ENCODE measurements at places on chromosomes 2 and 18.

DNA sequence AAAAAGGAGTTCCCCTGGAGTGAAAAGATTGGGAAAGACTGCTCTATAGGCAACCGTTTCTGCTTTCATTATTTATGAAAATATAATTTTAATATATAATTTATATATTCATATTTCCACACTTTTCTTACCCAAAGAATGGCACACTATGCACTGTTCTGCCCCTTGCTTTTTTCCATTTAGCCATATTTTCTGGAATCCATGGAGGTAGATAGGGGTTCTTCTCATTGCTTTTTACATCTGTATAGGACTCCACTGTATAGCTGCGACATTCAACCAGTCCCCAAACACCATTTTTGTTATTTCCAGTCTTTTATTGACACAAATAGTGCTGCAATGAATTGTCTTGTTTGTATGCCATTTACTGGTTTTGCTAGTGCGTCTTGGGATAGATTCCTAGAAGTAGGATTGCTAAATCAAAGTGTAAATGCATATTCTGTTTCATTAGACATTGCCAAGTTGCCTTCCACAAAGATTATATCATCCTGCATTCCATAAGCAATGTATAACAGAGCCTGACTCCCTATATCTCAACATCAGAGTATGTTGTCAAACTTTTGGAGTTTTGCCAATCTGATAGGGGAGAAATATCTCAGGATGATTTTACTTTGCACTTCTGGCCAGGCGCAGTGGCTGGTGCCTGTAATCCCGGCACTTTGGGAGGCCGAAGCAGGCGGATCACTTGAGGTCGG, 26.6 kb upstream of the TCF7L1 start:
- DNase-seq = no peak

GRCh38 chr18:37289423-37289822, 276.2 kb downstream of the CELF4 start:
- no peak for DNase-seq

GRCh38 chr2:231573096-231573495, 19.6 kb upstream of the TEX44 start:
- no peak for DNase-seq

DNA sequence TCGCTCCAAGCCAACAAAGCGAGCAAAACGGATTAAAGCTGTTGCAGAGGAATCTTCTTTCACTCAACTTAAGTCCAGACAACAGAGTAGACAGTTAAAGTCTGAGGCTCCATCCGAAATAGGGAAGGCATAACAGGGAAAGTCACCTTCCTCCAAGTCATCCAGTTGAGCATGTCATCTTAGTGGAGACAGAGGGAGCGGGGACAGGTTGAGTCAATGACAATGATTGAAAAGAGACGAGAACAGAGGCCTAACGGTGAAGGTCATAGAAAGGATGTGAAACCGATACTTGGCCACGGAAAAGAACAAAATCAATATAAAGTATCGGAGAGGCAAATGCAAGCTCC, 455 bp downstream of the C18orf32 start:
- no peak for DNase-seq

DNA sequence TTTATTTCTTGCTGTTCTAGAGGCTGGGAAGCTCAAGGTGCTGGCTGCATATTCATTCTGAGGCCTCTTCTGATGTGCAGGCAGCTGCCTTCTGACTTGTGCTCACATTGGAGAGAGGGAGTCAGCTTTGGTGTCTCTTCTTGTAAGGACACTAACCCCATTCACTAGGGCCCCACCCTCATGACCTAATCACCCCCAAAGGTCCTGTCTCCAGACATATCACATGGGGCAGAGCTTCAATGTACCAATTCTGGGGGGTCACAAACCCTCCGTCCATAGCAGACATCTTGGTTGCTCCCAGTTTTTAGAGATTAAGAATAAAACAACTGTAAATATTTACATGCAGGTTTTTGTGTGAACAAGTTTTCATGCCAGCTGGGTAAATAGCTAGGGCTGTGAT, 109.1 kb downstream of the RTP5 start:
- no peak for DNase-seq

Data from urothelium cell line (cell line).